NCI-H460 (cell line): ENCODE measurements at places on chromosomes 11 and 22. TPM values are rescaled to one million over a fixed set of nuclear protein-coding genes. Genes with fewer than 3 reads are reported as not detected.
A peak's percentile ranks its signal among the peaks of the same experiment; 100 is the strongest.

DGCR8 gene
- total RNA-seq, result 12.7 and 15.2 TPM in 2 replicates

GRAP2 gene
- 0.02 TPM in 1 of 2 replicates, not detected in the other for total RNA-seq

LARGE1 gene
- total RNA-seq, result 1.6 and 2.9 TPM in 2 replicates

LDLRAD3 gene
- total RNA-seq, result 10.7 and 11.0 TPM in 2 replicates

APOA4 gene
- total RNA-seq, result not detected in 2 replicates

AP5B1 gene
- total RNA-seq, result 7.6 and 8.3 TPM in 2 replicates

RAB36 gene
- total RNA-seq, result 0.43 and 0.67 TPM in 2 replicates

HSPB2 gene
- not detected in 2 replicates for total RNA-seq

LRRC4C gene
- 0.12 and 0.23 TPM in 2 replicates for total RNA-seq

SLC15A3 gene
- total RNA-seq, result not detected in 2 replicates

IFITM10 gene
- 0.49 and 1.0 TPM in 2 replicates for total RNA-seq

OR52E5 gene
- total RNA-seq, result not detected in 2 replicates

MYRF gene
- total RNA-seq, result 0.30 and 0.35 TPM in 2 replicates

GPR83 gene
- 0.02 TPM in 1 of 2 replicates, not detected in the other for total RNA-seq

PGM2L1 gene
- 2.1 TPM in 2 replicates for total RNA-seq

CLCF1 gene
- 4.9 and 5.3 TPM in 2 replicates for total RNA-seq

MFRP gene
- total RNA-seq, result not detected in 2 replicates

CD6 gene
- total RNA-seq, result not detected in 2 replicates

NRIP3 gene
- 13.5 and 14.8 TPM in 2 replicates for total RNA-seq

DNA sequence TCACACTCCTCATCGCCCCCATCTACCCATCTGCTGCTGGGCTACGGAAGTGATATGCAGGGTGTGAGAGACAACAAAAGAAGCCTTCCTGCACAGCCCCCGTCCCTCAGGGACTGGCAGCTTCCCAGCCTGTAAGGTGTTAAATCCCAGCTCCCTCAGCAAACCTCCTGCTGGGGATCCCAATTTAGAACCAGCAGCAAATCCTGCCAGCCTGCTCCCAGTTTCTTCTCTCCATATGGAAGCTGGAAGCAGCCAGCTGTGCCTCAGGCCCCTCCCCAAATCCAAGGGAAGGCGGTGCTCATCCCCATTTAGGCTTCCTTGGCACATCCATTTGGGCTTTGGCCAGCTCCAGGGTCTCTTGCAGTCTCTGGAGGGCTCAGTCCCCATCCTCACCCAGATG is 47.5 kb downstream of the PAMR1 start:
- DNase-seq, result no peak

DNA sequence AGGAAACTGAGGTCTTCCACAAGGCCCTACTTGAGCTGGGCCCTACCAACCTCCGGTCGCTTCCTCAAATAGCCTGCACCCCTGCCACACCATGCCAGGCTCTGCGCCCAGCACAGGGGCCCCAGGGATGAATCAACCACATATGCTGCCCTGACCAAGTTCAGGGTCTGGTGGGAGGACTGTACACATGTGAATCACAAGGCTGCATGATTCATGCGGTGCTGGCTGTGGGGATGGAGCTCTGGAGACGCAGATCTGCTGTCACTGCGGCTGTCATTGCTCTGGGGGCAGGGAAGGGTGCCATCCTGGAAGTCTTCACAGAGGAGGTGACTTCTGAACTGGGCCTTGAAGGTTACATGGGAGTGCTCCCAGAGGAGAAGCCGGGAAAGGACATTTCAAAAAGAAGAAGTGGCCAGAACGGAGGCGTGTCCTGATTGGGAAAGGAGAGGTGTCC is 21.5 kb downstream of the CYTH4 start:
- DNase-seq, result no peak

DNA sequence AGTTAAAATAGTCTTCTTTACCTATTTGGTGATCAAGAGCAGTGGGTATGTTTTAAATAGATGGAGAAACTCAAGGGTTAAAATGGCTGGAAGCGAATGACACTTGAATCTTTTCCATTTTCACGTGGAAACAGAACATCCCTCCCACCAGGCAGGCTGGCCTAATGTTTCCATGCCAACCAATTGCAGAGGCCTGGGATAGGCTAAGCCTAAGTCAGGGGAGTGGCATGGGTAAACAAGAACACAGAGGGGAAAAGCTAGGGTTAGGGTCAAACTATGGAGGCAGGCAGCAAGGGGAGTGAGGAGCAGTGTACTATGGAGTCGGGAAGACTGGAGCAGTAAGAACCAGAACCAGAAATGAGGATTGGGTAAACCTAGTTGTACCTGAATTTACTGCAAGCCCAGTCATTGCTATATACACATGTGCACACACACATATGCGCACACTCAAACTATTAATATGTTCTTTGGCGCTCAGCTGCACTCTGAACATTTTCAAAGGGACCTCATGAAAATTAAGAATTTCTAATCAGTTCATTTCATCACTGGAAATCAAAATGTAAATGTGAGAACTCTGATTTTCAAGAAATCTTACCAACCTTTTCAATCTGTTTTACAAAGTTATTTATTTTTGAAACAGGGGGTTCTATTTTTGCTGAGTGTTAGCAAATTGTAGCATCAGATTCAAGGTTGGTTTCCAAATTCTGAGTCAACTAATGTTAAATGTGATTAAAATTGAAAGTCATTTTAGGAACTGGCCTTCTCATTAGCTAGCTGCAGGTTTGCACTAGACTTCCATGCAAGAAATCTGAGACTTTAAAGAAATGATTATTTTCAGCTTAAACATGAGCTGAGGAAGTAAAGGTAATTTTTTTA is 327.0 kb upstream of the CCDC90B start:
- no peak for DNase-seq

GRCh38 chr11:123302751-123303195 is 107.7 kb upstream of the CLMP start:
- DNase-seq, result no peak

- peak; percentile 49 for DNase-seq
Measured at GRCh38 chr11:73308003-73308960, at the start of gene ARHGEF17. Gene ARHGEF17, plus strand, starts transcription at chr11:73308276. Its CDS starts 363 bp downstream, at chr11:73308639.

GRCh38 chr11:116424615-116425261 is 348.0 kb downstream of the BUD13 start:
- DNase-seq, result no peak

- DNase-seq, result no peak
Measured at GRCh38 chr11:129013737-129014475, 71.2 kb upstream of the TP53AIP1 start.

DNA sequence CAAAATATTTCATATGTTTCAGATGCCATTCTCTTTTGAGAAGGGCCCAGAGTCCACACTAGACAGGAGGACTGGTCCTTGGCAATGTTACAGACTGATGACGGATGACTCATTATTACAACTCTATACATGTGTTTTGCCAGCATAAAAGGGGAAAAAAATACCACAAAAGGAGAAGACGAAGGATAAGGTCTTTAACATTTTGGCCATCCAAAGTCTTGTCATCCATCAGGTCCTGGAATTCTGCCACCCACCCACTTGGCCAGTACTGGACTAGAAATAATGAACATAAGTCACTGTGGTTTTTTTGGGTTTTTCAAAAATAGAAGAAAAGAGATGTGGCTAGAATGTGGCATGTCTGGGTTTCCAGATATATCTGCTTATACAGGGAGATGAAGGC is 57.7 kb upstream of the BDNF start:
- no peak for DNase-seq

- DNase-seq, result no peak
Measured at GRCh38 chr11:119310682-119311052, 6.3 kb downstream of the MCAM start.

DNA sequence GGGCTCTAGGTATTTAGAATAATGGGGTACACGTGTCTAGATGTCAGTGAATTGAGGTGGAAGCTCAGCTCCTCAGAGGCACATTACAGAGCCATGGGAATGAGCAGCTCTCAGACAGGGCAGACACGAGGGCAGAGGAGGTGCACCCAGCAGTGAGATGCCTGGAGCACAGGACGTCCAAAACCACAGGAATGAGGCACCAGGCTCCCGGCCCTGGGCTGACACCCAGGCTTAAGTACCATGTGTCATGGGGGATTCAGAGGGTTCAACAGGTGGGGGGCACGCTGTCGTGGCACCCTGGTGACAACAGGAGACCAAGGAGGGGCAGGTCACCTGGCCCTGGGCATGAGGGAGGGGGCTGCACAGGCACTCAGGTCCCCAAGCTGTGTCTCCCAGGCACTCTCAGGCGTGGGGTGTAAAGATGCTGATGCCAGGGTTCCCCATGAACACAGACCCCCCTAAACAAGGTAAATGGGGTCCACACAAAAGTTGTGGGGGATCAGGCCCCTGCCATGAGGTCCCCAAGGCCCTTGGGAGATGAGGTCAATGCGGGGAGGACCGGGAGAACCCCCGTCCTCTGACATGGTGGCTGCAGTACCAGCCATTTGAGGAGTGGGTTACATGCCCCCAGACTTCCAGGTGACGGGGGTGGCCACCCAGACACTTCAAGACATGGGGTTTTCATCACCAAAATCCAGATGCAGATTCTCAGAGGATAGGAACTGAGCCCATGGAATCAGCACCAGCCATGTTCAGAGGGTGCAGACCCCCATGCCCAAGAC is 5.6 kb upstream of the SYT8 start:
- DNase-seq, result no peak

- no peak for DNase-seq
Measured at GRCh38 chr11:45933131-45933831, 10.8 kb downstream of the LARGE2 start.

DNA sequence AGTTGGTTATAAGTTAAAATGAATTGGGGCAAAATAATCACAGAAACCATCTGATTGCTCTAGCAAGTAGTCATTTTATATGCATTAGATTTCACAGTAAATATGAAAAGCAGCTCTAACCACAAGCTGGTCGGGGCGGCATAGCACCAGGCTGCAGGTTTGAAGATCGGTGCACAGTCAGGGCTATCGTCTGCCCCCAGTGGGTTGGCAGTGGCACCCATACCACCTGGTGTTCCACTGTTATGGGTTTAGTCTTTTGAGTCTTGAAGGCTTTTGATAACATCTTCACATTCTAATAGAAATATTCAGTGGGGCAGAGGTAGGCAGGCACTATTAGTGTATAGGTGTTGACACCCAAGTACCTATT is 62.1 kb downstream of the GRK3 start:
- DNase-seq, result no peak

- no peak for DNase-seq
Measured at GRCh38 chr22:39265143-39265886, 20.5 kb upstream of the PDGFB start.

GRCh38 chr11:34339149-34340064 is 18.4 kb downstream of the ABTB2 start:
- no peak for DNase-seq

- DNase-seq, result no peak
Measured at GRCh38 chr11:20912065-20912821, 242.9 kb downstream of the NELL1 start.

DNA sequence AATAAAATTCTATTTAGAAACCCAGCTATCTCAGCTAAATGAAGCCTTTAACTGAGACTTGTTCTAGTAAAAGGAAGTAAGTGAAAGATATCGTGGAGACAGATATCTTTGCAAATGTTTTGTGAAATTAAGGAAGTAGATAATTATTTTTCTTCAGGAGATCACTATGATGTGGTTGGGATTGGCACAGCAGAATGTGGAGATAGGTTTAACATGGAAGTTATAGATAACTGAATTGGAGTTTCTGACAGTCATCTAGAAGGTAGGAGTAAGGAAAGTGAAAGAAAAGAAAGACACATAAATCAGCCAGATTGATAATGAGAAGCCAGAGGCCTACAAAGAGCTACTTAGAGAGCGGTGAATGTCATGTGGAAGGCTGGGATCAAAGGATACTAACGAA is 4.7 kb upstream of the CASP5 start:
- DNase-seq, result no peak

- no peak for DNase-seq
Measured at GRCh38 chr11:106998116-106998915, 20.0 kb downstream of the GUCY1A2 start.

DNA sequence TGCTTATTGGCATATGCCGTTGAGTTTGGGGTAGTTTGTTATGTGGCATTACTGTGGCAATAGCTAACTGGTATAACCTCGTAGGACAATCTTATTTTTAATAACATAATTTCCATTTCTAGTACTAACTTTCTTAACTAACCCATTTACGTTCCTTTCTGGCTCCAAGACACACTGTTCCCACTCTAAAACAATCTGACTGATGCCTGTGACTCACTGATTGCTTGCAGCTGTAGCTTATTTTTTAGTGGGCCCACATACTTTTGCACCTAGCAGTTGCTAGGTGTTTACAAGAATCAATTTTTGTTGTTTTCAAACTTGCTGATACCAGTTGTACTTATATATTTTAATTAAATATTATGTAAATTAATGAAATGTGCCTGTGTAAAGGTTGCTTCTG is 52.2 kb downstream of the FAT3 start:
- DNase-seq, result no peak

DNA sequence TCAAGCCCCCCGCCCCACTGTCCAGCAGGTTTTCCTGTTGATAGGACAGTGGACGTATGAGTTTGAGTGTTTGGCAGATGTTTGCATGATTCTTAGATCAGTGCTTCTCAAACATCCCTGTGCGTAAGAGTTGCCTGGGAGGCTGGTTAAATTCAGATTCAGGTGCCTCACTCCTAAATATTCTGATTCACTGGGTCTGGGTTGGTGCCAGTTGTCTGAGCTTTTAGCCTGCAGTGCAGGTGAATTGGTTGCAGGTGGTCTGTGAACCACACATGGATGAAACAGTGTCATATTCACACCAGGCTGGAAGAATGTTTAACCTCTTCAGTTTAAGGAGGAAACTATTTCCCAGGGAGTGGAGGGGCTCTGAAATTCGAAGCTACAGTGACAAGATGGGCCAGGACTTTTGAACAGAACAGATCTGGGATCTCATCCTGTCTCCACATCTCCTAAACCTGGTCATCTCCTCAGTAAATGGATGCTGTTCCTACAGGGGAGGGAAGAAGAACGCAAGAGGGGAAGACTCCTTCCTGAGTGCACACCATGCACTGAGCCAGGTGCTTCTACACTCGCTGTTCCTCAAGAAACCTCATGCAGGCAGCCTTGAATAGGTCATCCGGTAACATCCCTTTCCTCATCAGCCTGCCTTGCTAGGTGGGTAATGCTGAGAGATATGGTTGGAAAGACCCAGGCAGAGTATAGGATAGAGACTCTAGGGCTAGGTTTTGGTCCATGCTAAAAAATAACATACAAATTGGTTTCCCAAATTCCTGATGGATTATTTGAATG is 47.8 kb downstream of the TEAD1 start:
- no peak for DNase-seq

- DNase-seq, result no peak
Measured at GRCh38 chr22:46653596-46653995, 33.4 kb downstream of the GRAMD4 start.

DNA sequence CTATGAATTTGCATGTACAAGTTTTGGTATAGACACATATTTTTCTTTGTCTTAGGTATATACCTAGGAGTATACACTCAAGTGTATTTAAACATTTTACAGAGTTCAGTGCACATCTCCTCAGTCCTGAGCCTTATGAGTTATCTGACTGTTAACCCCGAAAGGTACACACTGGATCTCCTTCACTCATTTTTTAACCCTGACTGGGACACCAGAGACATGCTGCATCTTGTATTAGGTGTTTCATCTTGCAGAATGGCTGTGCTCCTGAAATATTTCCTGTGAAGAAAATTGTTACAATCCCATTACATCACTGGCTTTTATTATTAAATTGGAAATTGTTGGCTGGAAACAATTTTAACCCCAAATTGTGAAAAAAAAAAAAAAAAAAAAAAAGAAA is 15.3 kb downstream of the PARVA start:
- DNase-seq, result no peak

- peak; percentile 14 for DNase-seq
Measured at GRCh38 chr11:58577555-58578135, 1.2 kb upstream of the ZFP91 start.

- no peak for DNase-seq
Measured at GRCh38 chr11:33772300-33772699, 2.0 kb downstream of the FBXO3 start.

- no peak for DNase-seq
Measured at GRCh38 chr11:75265851-75266531, 25.4 kb downstream of the TPBGL start.
